ENCODE measurements at places on chromosomes 1 and 21.

DNA sequence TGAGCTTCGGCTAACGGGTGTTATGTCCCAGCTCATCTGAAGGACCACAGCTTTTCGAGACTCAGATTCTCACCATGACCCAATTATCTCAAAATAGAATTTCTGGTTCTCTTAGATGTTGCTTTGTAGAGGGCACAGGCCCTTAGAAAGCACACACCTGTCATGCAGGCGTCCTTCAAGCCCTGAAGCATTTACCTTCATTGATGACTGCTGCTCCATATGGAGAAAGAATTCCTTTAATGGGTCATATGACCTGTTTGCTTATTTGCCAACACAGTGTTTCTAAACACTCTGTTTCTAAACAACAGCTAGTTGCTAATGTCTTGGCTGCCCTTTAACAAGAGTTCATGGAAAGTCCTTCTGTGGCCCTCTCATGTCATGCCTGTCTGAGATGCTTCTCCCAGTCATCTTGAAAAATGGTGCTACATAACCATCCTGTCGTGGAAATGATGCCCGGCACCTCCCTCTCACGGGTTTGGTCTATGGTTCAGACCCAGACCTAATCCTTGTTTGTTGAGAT is 495.7 kb downstream of the KIF26B start:
- DNase-seq = no peak

GRCh38 chr1:211797994-211798393 is 32.6 kb downstream of the LPGAT1 start:
- no peak for DNase-seq

- DNase-seq = no peak
Measured at GRCh38 chr1:87058343-87058649, 143.9 kb downstream of the HS2ST1 start.

DNA sequence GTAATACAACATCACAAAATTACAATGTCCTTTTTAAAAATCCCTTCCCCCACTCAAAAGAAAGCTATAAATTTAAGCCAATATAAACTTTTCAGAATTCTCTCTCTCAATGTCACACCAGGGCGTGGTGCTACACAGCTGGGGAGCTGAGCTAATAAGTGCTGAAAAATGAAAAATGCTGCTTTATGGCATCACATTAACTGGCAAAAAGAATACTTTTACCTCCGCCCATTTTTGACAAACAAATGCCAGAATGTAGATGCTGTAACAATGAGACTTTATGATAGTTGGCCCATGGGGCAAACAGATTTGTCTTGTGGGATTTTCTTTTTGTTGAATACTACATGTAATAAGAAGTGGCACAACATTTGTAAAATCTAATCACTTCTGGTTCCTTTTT is 12.7 kb upstream of the LYPLAL1 start:
- DNase-seq = no peak

DNA sequence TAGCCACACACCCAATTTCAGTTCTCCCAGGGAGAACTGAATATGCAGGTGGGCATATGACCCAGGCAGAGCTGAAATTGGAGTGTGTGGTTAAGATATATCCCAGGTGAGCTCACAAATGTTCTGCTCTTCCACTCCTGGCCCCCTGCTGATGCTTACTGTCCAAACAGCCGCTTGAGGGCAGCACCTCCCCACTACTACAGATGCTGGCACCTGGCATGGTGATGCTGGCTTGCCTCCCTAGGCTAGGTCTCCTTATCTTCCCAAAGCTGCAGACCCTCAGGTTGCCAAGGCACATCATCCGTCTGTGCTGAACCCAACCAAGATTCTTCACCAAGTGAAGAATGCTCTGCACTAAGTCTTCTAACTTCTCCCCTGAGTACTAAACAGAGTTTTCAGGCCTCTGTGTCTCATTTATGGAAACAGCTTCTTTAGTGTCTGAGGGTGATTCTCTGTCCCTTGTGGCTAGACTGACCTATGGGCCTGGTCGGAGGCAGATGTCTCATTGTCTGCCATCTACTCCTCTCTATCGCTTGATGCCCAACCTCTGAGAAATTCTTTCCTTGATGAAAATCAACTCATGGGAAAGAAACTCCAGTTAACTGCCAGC is 27.2 kb downstream of the XCL1 start:
- no peak for DNase-seq

GRCh38 chr21:39774227-39774626 is 29.2 kb downstream of the IGSF5 start:
- DNase-seq = no peak

DNA sequence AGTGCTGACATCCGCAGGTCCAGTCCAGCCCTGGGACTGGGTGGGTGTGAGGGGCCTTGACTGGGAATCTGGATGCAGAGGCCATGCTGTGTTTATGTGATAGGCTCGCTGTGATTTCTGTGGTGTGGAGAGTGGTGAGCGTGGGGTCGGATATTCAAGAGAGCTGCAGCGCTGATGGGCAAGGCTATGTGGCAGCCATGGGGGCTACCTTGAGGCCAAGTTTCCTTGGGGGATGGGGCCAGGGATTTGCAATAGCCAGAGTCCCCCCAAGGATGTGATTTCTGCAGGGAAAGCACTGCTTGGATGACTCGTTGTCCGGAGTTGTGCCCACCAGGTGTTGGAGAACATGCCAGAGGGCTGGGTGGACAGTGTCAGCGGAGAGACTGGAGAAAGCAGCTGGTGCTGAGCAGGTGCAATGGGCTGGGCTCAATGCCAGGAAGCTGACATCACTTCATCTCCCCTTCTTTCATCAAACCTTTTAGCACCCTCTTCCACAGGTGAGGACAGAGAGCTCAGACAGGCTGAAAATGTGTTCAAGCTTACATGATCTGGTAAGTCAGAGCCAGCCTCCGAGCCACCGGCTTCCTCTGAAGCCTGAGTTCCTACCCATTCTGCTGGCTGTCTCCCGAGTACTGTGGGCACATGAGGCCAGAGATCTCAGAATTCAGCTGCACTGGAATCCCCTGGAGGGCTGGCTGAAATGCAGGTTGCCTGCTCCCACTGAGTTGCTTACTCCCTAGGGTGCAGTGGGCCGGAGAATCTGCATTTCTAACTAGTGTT is 132.9 kb downstream of the RHOU start:
- no peak for DNase-seq

GRCh38 chr1:9293533-9294404 is 1.1 kb downstream of the SPSB1 start:
- DNase-seq = no peak

DNA sequence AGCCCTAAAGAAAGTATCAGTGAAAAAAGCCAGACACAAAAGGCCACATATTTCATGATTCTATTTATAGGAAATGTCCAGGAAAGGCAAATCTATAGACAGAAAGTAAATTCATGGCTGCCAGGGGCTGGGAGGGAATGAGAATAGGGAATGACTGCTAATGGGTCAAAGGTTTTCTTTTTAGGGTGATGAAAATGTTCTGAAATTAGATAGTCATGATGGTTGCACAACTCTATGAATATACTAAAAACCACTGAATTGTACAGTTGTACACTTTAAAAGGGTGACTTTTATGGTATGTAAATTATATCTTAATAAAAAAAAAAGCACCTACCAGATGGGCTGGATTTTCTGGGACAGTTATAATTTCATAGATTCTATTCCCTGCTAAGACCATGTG is 114.8 kb downstream of the CNIH3 start:
- no peak for DNase-seq

DNA sequence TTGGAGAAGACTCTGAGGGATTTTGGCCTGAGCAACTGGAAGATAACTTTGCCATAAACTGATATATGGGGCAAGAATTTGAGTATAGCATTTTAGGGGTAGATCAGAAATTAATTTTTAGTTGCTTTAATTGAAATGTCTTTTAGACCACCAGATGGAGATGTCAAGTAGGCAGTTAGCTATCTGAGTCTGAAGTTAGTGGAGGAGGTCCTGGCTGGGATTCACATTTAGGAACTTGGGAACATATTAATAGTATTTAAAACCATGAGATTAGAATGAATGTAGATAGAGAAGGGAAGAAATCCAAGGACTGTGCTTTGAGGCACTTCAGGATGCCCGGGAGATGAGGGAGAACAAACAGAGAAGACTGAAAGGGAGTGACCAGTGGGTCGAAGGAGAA is 32.6 kb downstream of the SLC44A3 start:
- DNase-seq = no peak

DNA sequence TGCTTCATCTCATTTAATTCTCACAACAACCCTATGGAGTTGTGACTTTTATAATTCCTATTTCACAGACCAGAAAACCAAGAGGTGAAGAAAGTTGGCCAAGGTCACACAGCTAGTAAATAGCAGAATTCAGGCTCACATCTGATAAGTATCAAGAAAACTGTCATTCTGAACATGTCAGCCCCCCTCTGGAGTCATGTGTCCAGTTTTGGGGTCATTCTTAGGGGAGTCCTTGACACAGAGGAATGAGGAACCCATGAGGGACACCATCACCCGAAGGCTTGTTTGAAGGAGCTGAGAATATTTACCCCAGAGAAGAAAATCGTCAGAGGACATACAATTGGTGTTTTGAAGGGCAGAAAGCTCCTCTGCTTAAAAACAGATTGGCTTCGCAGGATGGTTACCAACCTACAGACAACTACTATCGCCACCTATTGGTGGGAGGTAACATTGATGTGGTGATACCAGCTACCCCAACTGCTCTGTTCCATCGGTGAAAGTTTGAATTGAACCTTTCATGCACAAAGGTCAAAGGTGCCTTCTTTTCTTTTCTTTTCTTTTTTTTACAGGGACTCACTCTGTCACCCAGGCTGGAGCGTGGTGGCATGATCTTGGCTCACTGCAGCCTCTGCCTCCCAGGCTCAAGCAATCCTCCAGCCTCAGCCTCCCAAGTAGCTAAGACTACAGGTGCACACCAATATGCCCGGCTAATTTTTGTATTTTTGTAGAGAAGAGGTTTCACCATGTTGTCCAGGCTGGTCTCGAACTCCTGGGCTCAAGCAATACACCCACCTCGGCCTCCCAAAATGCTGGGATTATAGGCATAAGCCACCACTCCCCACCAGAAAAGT is 31.3 kb downstream of the NCMAP start:
- peak; percentile 9 for DNase-seq

- DNase-seq = no peak
Measured at GRCh38 chr1:206517784-206518183, 10.5 kb downstream of the RASSF5 start.

GRCh38 chr1:212010004-212010403 is 25.4 kb downstream of the INTS7 start:
- no peak for DNase-seq

- no peak for DNase-seq
Measured at GRCh38 chr1:245875581-245876261, 631.4 kb downstream of the SMYD3 start.

GRCh38 chr1:24414775-24415333 is 748 bp upstream of the NIPAL3 start:
- DNase-seq = no peak

- no peak for DNase-seq
Measured at GRCh38 chr1:117260761-117261423, 50.2 kb upstream of the VTCN1 start.

GRCh38 chr1:181104790-181105133 is 16.3 kb downstream of the IER5 start:
- no peak for DNase-seq

- DNase-seq = no peak
Measured at GRCh38 chr1:53278298-53278725, 40.0 kb upstream of the MAGOH start.

DNA sequence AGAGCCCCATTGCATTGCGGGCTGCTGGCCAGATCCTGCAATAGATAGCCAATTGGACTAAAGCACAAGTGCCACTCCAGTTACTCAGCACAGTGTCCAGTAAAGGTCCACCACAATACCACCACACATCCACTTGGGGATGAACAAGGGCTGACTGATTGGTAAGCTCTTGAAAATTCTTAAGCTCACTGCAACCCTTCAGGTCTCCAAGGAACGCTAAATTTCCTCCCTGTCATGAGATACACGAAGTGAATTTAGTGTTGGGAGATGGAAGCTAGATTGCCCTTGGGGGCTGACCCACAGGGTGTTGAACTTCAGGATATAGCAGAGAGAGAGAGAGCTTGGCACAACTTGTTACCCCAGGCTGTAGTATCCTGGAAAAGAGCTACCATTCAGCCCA is 9.8 kb upstream of the AADACL3 start:
- no peak for DNase-seq

GRCh38 chr1:154751690-154752089 is 118.4 kb downstream of the KCNN3 start:
- no peak for DNase-seq

DNA sequence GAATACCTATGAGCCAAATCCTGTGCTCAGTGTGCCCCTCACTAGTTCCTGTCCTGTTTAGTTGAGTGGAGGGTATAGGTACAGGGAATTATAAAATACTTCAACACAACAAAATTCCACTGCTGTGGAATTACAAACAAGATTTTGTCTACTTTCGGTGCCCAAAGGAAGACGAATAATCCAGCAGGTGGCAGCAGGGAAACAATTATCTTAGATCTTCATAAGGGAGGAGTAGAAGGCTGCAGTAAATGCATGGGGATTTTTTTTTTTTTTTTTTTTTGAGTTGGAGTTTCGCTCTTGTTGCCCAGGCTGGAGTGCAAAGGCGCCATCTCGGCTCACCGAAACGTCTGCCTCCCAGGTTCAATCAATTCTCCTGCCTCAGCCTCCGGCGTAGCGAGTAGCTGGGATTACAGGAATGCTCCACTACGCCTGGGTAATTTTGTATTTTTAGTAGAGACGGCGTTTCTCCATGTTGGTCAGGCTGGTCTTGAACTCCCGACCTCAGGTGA is 2.0 kb upstream of the PIP5K1A start:
- DNase-seq = no peak

- DNase-seq = no peak
Measured at GRCh38 chr1:172845371-172845770, 186.5 kb downstream of the FASLG start.

GRCh38 chr1:84919461-84919970 is 26.5 kb upstream of the LPAR3 start:
- DNase-seq = no peak

DNA sequence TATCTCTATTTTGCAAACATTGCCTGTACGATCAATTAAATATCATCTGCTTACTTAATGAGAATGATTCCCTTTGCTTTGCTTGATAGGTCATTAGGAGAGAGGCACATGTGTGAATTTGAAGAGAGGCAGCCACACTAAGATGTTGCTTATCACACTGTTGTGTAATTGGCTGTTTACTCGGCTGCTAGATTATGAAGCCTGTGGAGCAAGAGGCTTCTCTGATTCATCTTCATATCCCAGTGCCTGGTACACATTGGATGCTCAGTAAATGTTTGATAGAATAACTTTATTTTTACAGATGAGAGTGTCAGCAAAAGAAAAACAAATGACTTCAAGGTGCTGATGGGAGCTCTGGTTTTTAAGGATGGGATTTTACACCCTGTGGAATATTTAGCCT is 156.2 kb upstream of the C8B start:
- DNase-seq = no peak

DNA sequence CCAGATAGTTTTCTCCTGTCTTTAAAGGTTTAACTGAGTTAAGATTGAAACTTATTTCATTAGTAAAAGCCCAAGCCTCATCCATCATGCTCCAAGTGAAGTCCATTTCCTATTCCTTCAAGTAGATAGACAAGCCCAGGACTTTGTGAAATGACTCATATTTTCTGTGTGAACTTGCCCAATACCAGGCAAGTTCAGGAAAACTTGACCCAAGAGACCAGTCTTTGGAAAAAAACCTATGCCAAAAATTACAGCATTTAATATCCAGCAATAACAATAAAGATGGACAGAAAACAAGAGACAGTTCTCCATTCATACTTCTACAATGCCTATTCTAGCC is 405 bp upstream of the RAB29 start:
- no peak for DNase-seq

Data from AG04449 (cell line).